Mesothelial cell of epicardium (in vitro differentiated cells): ENCODE measurements at places on chromosomes 13 and 19.

DNA sequence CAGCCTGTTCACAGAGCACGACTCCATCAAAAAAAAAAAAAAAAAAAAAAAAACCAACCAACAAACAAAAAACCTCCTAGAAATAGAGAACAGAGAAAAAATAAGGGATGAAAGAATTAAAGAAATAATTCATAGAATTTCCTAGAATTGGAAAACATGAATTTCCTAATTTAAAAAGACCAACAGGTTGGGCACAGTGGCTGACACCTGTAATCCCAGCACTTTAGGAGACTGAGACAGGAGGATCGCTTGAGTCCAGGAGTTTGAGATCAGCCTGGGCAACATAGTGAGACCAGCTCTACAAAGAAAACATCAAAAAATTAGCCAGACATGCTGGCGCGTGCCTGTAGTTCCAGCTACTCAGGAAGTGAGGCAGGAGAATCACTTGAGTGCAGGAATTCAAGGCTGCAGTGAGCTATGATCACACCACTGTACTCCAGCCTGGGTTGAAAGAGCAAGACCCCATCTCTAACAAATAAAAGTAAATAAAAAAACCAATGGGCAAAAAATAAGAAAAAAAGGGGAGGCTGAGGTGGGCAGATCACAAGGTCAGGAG lies 6.5 kb downstream of the SPART start:
- no peak overlapping the region for H3K4me3 ChIP-seq
- H3K27me3 ChIP-seq = no peaks in the 10 kb centered on the region
- no peak overlapping the region for H3K27ac ChIP-seq
- H3K36me3 ChIP-seq = peaks cover 4% of the 10 kb centered on the region
- peaks cover 43% of the 10 kb centered on the region for H3K4me1 ChIP-seq

GRCh38 chr19:5448374-5448773 lies 6.8 kb upstream of the ZNRF4 start:
- no peak overlapping the region for H3K4me3 ChIP-seq
- H3K27ac ChIP-seq = no peak overlapping the region
- H3K36me3 ChIP-seq = no peaks in the 10 kb centered on the region
- peaks cover 34% of the 10 kb centered on the region for H3K27me3 ChIP-seq
- DNase-seq = no peak
- no peaks in the 10 kb centered on the region for H3K4me1 ChIP-seq

DNA sequence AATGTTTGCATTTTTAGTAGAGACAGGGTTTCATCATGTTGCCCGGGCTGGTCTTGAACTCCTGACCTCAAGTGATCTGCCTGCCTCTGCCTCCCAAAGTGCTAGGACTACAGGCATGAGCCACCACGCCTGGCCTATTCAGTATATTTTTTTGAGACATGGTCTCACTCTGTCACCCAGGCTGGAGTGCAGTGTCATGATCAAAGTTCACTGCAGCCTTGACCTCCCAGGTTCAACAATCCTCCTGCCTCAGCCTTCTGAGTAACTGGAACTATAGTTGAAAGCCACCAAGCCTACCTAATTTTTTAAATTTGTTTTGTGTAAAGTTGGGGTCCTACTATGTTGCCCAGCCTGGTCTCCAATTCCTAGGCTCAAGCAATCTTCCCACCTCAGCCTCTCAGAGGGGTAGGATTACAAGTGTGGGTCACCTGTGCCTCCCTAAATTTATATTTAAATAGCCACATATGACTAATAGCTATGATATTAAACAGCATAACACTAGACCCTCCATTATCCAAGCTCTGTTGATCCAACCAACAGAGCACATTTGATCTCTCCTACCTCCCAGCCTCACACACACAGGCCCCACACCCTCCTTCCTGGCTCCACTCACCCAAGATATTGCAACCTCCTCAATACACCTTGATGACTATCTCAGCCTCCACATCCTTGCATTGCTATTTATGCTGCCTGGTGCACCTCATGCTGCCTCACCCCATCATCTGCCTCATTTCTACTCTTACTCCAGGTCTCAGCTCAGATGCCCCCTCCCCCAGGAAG lies 2.1 kb upstream of the CEACAM19 start:
- no peaks in the 10 kb centered on the region for H3K36me3 ChIP-seq
- no peak overlapping the region for H3K27ac ChIP-seq
- H3K4me3 ChIP-seq = no peak overlapping the region
- no peaks in the 10 kb centered on the region for H3K4me1 ChIP-seq
- no peak for DNase-seq

DNA sequence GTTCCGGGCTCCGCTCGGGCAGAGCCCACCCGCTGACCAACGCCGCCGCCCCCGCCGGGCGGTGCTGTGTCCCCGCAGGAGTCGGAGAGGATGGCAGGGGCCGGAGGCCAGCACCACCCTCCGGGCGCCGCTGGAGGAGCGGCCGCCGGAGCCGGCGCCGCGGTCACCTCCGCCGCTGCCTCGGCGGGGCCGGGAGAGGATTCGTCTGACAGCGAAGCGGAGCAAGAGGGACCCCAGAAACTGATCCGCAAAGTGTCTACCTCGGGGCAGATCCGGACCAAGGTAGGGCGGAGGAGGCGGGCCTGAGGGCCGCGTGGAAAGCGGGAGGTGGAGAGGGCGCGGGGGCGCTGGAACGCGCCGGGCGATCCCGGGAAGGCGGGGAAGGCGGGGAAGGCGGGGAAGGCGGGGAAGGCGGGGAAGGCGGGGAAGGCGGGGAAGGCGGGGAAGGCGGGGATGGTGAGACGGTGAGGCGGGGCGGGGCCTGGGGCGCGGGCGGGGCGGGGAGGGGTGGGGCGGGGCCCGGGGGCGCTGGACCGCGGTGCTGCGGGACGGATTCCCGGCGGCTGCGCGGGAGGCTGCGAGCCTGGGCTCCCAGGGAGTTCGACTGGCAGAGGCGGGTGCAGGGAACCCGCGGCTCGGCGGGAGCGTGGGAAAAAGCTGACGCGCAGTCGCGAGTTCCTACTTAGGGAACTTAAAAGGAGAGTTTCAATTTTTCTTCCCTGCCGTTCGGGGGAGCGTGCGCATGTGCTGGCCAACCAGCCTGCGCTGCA lies 421 bp downstream of the DGKH start:
- no peaks in the 10 kb centered on the region for H3K36me3 ChIP-seq
- peaks cover 10% of the 10 kb centered on the region for H3K4me1 ChIP-seq
- peak overlapping the region; percentile 56 for H3K27ac ChIP-seq
- peak; percentile 72 for DNase-seq
- H3K4me3 ChIP-seq = peak overlapping the region; percentile 77

- H3K27ac ChIP-seq = no peak overlapping the region
- no peak for DNase-seq
- H3K4me3 ChIP-seq = no peak overlapping the region
- no peaks in the 10 kb centered on the region for H3K27me3 ChIP-seq
- H3K4me1 ChIP-seq = no peaks in the 10 kb centered on the region
- peaks cover 26% of the 10 kb centered on the region for H3K36me3 ChIP-seq
These were observed 8.0 kb downstream of the POP4 start for GRCh38 chr19:29614046-29614445.

DNA sequence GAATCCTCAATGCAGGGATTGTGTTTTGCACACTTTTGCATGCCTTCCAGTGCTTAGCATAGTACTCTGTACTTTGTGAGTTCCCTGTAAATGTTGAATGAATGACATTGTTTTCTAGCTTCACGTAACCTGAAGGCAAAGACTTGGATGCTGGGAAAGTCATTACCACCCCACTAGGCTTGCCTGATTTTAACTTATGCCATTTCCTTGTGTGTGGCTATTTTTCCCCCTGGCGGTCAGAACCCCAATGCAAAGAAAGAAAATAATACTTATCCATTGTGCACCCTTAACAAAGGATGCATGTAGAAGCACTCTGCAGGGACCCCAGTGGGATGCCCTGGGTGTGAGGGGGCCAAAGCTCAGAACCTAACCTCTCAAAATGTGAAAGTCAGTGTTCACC lies 1.2 kb upstream of the ENOX1 start:
- H3K4me3 ChIP-seq = peak overlapping the region; percentile 83
- peaks cover 20% of the 10 kb centered on the region for H3K27me3 ChIP-seq
- no peaks in the 10 kb centered on the region for H3K36me3 ChIP-seq

GRCh38 chr19:13152356-13152973 lies 2.3 kb downstream of the IER2 start:
- peak overlapping the region; percentile 100 for H3K27ac ChIP-seq
- H3K36me3 ChIP-seq = peaks cover 6% of the 10 kb centered on the region
- no peak for DNase-seq
- H3K4me1 ChIP-seq = peaks cover 31% of the 10 kb centered on the region
- H3K27me3 ChIP-seq = no peaks in the 10 kb centered on the region

- H3K27ac ChIP-seq = peak overlapping the region; percentile 14
- no peak overlapping the region for H3K4me3 ChIP-seq
- no peak for DNase-seq
- no peaks in the 10 kb centered on the region for H3K36me3 ChIP-seq
- peaks cover 58% of the 10 kb centered on the region for H3K4me1 ChIP-seq
These were observed 113.6 kb upstream of the ARGLU1 start for GRCh38 chr13:106681536-106681935.

DNA sequence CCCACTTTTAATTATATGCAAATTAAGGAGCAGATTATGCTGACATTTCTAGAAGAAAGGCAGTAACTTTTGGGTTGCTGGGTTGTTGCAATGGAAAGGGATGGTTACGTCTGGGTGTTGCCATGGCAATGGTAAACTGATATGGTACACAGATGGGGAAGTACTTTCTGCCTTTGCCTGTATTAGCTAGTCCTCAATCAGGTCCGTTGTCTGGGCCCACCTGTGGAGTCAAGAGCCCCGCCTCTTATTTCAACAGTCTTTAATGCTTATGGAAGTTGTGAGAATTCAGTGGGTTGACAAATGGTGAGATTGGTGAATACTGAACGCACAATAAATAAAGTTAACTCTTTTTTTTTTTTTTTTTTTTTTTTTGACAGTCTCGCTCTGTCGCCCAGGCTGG lies 30.6 kb upstream of the DPP9 start:
- H3K4me1 ChIP-seq = no peaks in the 10 kb centered on the region
- H3K27me3 ChIP-seq = peaks cover 21% of the 10 kb centered on the region
- no peak overlapping the region for H3K27ac ChIP-seq
- no peak overlapping the region for H3K4me3 ChIP-seq
- DNase-seq = no peak

DNA sequence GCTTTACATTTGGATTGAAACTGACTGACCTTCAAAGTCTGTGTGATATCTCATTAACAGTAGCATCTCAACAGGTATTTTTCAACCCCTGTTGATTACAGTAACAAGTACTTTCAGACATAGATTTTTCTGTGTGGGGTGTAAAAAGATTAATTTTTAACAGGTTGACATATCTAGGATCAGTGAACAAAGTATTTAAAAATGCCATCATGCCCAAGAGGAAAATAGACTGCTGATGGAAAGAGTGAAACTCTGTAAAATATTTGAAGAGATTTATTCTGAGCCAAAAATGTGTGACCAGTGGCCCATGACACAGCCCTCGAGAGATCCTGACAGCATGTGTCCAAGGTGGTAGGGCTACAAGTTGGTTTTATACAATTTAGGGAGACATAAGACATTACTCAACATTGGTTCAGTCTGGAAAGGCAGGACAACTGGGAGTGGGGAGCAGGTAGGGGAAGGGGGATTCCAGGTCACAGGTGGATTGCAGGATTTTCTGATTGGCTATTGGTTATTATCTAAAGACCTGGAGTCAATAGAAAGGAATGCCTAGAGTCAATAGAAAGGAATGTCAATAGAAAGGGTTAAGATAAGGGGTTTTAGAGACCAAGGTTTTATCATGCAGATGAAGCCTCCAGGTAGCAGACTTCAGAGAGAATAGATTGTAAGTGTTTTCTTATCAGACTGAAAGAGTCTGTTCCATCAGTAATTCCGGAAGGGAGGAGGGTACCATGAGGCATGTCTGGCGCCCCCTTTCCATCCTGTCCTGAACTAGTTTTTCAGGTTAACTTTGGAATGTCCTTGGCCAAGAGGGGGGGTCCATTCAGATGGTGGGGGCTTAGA lies 29.1 kb downstream of the TNFRSF19 start:
- peaks cover 10% of the 10 kb centered on the region for H3K4me1 ChIP-seq
- H3K36me3 ChIP-seq = peaks cover 60% of the 10 kb centered on the region
- peak overlapping the region; percentile 57 for H3K27ac ChIP-seq
